ENCODE measurements at places on chromosomes 6 and 20.
A peak's percentile ranks its signal among the peaks of the same experiment; 100 is the strongest.

DNA sequence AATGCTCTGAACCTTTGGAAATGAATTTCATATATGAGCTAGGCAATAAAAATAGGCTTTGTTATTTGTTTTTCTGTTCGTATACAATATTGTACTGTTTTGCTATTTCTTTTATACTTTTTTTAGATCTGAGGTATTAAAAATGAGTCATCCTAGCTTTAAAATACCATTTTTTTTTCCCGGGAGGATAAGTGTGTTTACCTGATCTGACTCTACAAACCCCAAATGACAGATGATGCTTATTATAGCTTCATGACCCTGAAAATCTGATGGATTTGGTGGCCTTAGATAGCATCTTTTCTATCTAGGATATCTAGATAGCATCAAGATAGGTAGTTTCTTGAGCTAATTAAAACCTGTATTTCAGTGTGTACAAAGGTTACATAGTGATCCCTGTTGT lies 206.4 kb downstream of the DTNBP1 start:
- no peaks in the 10 kb centered on the region for H3K27me3 ChIP-seq
- no peak for DNase-seq
- no peaks in the 10 kb centered on the region for H3K4me1 ChIP-seq
- H3K4me3 ChIP-seq: no peak overlapping the region
- H3K36me3 ChIP-seq: peaks cover 4% of the 10 kb centered on the region

GRCh38 chr6:160274871-160275510 lies 16.4 kb upstream of the SLC22A2 start:
- no peaks in the 10 kb centered on the region for H3K4me1 ChIP-seq
- H3K36me3 ChIP-seq: no peaks in the 10 kb centered on the region
- H3K27ac ChIP-seq: no peak overlapping the region
- no peak overlapping the region for H3K4me3 ChIP-seq
- H3K27me3 ChIP-seq: no peaks in the 10 kb centered on the region
- DNase-seq: no peak

- no peak for DNase-seq
- H3K36me3 ChIP-seq: no peaks in the 10 kb centered on the region
- H3K27ac ChIP-seq: no peak overlapping the region
- H3K4me1 ChIP-seq: peaks cover 11% of the 10 kb centered on the region
These were observed 1.8 kb upstream of the B4GALT5 start for GRCh38 chr20:49715466-49715865.

DNA sequence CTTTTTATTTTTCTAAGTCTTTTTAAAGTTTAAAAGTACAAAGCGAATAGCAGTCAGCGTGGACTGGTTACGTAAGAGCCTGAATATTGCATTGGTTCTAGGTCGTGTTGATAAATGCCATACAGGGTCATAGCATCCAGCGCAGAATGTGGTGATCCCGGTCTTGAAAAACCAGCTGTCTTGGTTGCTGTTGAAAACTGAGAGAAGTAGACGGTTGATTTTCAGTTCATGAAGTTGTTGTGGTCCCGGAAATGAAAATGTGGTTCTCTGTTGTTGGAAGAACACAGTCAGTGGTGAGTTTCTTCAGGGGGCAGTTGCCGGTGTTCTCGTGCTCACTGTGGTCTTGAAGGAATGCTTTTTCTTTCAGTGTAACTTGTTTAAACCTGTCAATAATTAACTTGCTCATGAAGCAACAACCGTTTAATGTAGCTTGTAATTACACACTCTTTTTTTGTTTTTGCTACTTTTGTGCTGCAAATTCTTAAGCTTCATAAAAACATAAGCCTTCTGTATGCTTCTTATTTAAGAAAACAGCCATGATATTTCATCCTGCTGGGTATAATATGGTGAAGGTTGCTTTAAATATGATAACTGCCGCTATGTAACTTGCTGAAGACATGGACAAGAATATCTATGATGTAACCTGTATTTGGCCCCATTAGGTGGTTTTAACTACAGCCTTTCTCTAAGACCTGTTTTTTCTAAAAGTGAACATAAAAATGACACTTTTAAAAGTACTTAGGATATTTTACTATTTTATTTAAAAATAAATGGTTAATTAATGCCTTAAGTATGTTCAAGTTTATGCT lies 64.8 kb upstream of the KIF25 start:
- H3K27me3 ChIP-seq: no peaks in the 10 kb centered on the region
- DNase-seq: no peak
- H3K27ac ChIP-seq: no peak overlapping the region
- no peak overlapping the region for H3K4me3 ChIP-seq
- H3K4me1 ChIP-seq: no peaks in the 10 kb centered on the region
- H3K36me3 ChIP-seq: no peaks in the 10 kb centered on the region

DNA sequence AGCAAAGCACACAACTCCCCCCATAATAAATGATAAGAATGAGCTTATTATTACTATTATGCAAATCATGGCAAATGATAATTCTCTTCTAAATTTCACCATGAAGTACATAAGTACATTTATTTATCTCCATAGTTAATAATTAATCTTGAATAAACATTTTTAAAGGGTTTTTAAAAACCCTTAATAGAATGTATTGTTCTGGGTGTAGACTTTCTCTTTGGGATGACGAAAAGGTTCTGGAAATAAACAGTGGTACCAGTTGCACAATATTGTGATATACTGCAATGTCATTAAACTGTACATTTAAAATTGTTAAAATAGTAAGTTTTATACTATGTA lies 18.0 kb downstream of the DST start:
- no peaks in the 10 kb centered on the region for H3K27me3 ChIP-seq
- no peaks in the 10 kb centered on the region for H3K36me3 ChIP-seq
- no peak overlapping the region for H3K4me3 ChIP-seq

- H3K36me3 ChIP-seq: no peaks in the 10 kb centered on the region
- H3K4me3 ChIP-seq: no peak overlapping the region
- DNase-seq: no peak
- no peak overlapping the region for H3K27ac ChIP-seq
These were observed 88.9 kb upstream of the ELOVL5 start for GRCh38 chr6:53437557-53438202.

GRCh38 chr6:24391756-24392405 lies 10.9 kb upstream of the MRS2 start:
- H3K36me3 ChIP-seq: no peaks in the 10 kb centered on the region
- no peak overlapping the region for H3K4me3 ChIP-seq
- DNase-seq: no peak
- no peaks in the 10 kb centered on the region for H3K27me3 ChIP-seq
- H3K27ac ChIP-seq: no peak overlapping the region

DNA sequence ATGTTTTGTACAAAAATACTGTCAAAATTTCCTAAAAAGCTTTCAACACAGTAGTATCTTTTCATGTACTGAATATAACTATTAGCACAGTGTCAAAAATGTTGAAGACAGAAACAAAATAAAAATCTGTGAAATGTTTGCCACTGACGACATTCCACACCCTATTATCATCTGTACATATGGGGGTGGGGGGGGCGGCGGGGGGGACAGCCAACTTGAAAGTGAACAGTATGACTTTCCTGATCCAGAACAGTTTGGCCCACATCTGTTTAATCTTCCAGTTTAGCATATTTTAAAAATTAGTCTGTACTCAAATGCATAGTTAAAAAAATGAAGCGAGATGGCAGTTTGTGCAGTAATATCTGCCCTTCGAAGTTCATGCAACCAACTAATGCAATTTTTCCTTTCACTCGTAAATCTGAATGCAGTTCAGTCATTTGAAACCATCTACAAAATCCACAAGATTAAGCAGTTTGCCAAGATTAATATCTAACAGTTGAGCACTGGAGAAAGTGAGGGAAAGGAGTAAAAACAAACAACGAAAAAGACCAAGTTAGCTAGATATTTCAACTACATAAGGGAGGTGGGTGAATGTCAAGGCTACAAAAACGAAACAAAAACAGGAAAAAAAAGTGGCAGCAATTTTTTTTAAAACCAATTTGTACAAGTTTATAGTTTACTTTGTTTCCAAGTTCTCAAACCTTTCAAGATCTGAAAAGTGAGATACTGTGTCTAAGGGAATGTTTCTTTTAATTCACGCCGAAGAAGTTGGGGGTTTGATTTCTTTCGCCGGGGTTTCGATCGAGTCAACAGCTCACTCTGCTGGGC lies 1.9 kb downstream of the CITED2 start:
- H3K4me3 ChIP-seq: peak overlapping the region; percentile 96
- H3K27me3 ChIP-seq: no peaks in the 10 kb centered on the region
- DNase-seq: no peak
- peak overlapping the region; percentile 91 for H3K27ac ChIP-seq

DNA sequence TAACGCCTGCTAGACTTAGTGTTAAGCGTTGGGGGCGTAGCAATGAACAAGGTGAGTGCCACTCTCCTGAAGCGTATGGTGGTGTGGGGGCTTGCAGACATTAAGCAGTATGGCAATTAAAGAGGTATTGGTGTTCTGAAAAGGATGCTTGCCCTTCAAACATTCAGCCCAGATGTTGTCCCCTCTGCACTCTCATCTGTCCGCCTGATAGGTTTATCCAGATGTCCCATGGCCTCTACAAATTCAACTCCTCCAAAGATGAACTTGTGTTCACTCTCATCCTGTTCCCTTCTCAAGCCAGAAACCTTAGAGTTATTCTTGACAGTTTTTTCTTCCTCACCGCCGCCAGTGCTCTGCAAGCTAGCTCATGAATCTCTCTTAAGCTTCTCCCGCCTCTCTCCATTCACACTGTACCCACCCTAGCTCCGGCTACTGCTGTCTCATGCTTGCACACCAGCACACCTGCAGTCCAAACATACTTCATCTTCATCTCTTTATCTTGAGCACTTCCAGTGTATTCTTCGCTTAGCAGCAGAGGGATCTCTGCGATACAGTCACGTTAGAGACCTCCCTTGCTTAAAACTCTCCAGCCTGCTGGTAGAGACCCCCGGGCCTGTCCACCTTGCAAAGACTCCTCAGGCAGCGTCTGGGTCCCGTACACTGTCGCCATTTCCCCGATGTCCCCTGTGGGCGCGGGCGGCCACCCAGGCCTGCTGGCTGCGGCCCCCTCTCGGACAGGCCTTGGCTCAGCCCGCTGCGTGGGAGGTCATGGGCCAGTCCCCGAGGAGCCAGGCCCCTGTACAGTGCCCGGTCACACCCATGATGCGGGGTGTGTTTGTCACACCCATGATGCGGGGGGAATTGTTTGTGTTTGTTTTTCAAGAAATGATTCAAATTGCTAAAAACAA lies 962 bp downstream of the DDX27 start:
- H3K4me3 ChIP-seq: peak overlapping the region; percentile 77
- H3K27ac ChIP-seq: peak overlapping the region; percentile 93
- DNase-seq: no peak
- no peaks in the 10 kb centered on the region for H3K27me3 ChIP-seq

GRCh38 chr6:166152660-166153059 lies 15.0 kb downstream of the TBXT start:
- no peak overlapping the region for H3K4me3 ChIP-seq
- no peaks in the 10 kb centered on the region for H3K36me3 ChIP-seq
- DNase-seq: no peak
- no peaks in the 10 kb centered on the region for H3K27me3 ChIP-seq
- H3K4me1 ChIP-seq: no peaks in the 10 kb centered on the region
- no peak overlapping the region for H3K27ac ChIP-seq

- H3K27ac ChIP-seq: no peak overlapping the region
- no peak overlapping the region for H3K4me3 ChIP-seq
- DNase-seq: no peak
These were observed 102.6 kb downstream of the IBTK start for GRCh38 chr6:82144852-82145340.

GRCh38 chr6:105152880-105153279 lies 26.9 kb downstream of the POPDC3 start:
- no peaks in the 10 kb centered on the region for H3K27me3 ChIP-seq
- no peaks in the 10 kb centered on the region for H3K4me1 ChIP-seq
- no peak overlapping the region for H3K27ac ChIP-seq
- no peak for DNase-seq

DNA sequence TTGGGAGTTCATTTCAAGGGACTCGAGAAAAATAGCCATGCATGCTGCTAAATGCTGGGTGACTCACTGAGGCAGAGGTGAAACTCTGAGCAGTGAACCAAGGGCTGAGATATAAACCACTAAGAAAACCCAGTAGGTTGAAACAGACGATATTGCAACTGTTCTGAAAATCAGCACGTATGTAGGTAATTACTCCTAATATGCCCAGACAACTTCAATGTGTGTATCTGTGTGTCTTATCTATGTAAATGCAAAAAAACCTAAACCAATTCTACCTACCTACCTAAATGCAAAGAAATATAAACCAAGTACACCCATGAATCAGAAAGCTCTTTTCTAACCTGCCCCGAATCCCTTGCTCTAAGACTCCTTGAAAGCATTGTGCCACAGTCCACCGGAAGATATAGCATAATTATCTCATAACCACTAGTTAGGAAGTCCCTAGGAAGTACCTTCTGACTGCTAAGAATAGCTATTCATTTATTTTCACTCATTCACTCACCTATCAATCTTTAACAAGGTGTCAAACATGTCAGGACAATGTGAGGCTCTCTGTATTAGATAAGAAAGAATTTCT lies 458.7 kb upstream of the RUNX2 start:
- no peak overlapping the region for H3K27ac ChIP-seq
- H3K27me3 ChIP-seq: no peaks in the 10 kb centered on the region
- H3K4me3 ChIP-seq: no peak overlapping the region
- H3K4me1 ChIP-seq: no peaks in the 10 kb centered on the region

DNA sequence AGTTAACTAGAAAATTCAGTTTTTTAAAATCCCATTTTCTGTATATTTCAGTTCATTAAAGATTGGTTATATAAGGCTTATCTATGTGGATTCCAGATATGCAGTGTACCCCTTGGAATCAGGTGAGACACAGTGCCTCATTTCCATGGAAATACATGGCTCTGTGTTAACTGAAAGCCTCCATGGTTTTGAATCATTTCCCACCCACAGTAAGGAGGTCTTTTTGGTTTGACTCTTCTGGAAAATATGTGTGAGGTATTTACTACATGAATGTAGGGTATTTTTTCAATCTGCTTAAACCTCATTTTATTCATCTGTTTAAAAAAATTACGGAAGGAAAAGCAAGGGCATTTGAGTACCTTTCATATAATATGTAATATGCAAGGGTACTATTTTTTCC lies 25.5 kb downstream of the RNF144B start:
- H3K27me3 ChIP-seq: no peaks in the 10 kb centered on the region
- H3K4me3 ChIP-seq: no peak overlapping the region
- no peaks in the 10 kb centered on the region for H3K4me1 ChIP-seq
- no peak overlapping the region for H3K27ac ChIP-seq

DNA sequence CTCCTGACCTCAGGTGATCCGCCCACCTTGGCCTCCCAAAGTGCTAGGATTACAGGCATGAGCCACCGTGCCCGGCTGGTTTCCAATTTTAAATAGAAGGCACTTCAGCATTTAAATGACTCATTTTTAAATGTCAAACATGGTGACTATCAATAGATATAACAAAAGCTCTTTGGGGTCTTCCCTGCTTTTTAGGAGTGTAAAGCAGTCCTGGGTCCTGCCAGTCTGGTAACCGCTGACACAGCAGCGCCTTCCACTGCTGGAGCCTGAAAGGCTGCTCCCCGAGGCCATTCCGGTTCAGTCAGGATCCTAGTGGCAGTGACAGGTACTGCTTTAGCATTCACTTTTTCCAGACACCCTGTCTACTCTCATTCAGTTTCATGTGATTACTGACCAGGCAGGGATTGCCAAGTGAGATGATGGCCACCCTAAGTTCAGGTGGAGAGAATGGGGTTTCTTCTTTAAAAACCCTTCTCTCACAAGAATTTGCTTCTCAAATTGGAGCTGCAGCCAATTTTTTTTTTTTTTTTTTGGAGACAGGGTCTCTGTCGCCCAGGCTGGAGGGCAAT lies 5.1 kb downstream of the DIDO1 start:
- peak overlapping the region; percentile 9 for H3K4me3 ChIP-seq
- H3K27ac ChIP-seq: no peak overlapping the region
- no peaks in the 10 kb centered on the region for H3K36me3 ChIP-seq
- peaks cover 80% of the 10 kb centered on the region for H3K4me1 ChIP-seq
- no peaks in the 10 kb centered on the region for H3K27me3 ChIP-seq

Data from effector memory CD4-positive, alpha-beta T cell (primary cell).